ENCODE measurements at places on chromosomes 5 and 9.

GRCh38 chr5:125236981-125237380, 490.5 kb upstream of the ZNF608 start:
- DNase-seq = no peak

DNA sequence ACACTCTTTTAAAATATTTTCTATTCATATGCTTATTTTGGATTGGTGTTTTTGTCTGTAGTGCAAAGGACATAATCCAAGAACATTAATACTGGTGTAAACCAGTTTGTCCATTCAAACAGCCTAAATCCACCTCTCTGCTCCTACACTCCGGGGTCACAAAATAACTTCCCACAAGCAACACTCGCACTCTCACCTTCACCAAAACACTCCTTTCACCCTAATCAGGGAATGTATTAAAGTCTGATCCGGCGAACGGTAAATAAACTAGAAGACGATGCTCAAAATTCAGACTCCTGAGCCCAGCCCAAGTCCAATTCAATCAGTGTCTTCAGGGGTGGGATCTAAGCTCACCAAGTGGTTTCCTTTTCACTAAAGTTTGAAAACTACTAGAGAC, 649 bp downstream of the AP3B1 start:
- no peak for DNase-seq

DNA sequence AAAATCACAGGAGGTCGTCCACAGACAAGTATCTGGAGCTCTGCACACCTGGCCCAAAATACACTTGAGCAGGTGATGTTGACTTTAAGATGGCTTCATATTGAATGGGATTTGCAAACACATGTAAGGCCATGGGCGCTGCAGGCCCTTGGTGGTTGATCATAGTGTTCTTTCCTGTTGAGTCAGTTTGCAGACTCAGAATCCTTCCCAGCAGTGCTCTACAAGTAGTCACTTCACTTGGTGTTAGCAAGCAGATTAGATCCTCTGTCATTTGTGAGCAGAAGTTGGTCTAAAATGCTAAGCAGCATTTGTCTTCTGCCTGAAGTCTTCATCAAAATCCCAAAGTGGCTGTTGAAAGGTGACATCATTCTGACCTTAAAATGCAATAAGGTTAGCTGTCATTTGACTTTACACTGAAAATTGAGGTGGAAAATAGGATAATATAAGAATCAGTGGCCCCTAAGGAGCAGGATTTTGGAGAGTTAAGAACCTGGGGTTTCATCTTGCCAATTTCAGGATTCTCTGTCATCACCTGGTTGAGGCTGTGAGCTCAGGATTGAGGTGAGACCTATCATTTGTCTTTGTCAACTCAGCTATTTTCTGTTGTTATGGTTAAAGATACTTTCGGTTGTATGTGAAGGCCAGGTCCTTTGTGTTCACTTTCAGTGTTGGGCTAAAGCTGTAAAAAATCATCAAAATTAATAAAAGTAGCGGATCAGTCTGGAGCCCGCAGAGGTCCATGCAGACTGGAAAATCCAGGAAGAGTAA, 114.5 kb downstream of the LRRC70 start:
- no peak for DNase-seq

GRCh38 chr5:84729326-84729725, 344.6 kb upstream of the EDIL3 start:
- DNase-seq = no peak

DNA sequence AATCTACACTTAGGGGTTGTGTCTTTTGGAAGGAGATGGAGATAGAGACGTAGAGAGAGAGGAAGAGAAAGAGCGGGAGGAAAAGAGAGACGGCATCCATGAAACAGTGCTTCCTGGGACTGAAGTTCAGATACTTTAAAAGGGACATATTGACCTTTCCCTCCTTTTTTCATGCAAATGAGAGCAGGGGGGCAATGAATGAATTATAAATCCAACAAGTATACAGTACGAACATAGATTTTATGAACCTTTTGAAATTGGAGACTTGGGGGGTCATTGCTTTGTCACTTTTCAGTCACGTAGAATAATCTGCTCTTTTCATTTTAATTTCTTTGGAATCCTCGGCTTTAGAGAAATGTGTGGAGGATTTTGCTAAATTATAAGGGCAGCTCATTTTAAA, 364.2 kb downstream of the MAT2B start:
- no peak for DNase-seq

- no peak for DNase-seq
These were observed 27.7 kb downstream of the LHX6 start for GRCh38 chr9:122200960-122201595.

DNA sequence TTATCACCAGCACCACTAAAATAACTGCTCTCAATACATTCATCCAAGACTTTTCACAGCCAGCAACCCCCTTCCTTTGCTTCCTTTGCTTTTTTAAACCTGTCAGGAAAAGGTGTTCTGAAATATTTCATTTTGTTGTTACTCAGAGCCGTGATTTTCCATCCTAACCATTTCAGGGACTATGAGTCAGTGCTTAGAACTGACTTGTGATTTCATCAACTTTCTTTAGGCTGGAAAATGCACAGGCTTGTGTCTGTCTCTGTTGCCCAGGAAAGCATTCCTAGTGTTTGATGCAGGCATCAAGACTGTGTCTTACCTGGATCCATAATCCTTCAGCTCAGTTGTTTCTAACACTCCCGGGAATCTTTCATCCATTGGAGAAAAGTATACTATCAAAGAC, 805.6 kb downstream of the BRINP1 start:
- no peak for DNase-seq

- no peak for DNase-seq
These were observed 16.8 kb downstream of the AKNA start for GRCh38 chr9:114370968-114371320.

- no peak for DNase-seq
These were observed 205.0 kb downstream of the CRB2 start for GRCh38 chr9:123561046-123561445.
